NCI-H2081 treated with DMSO at 0.1 percent for 48 hours (cell line): ENCODE measurements at places on chromosomes 4 and X.

DNA sequence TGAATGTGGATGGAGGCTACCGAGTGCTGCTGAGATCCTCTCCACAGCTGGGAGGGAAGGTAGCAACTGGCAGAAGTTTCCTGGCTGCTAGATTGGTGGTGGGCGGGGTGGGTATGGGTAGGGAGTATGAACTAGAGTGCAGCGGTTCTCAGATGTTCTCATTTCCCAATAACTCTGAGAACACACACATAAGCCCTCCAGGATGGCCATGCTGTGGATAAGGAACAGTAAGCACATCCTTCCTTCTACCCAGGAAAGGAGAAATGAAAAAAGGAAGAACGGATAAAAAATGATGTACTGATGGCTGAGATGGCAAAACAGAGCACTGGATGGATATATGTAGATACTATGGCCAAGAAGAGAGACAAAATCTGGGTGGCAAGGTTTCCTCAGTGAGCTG lies 116.0 kb downstream of the ZNF827 start:
- no peak for DNase-seq

DNA sequence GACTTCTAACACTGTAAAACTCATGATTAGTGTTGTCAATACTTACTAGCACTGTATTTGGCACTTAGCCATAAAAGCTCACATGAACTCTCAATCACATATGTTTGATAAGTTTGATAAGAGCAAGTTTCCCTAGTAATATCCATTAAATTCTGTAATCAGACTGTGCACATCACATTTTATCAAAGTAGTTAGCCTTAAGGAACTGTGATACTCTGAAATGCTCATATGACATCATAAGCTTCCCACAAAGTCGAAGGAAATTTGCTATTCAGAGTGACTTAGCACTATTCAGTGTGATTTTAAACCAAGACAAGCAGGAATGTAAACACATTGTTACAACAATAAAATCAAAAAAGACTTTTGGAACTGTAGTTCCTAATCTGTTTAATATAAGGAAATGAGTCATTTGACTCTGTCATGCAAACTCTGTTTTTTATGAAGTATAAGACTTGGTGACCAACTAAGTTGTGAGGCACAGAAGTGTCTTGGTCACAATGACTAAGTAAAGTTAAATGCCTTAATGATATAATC lies 6.7 kb downstream of the SLC7A11 start:
- no peak for DNase-seq

DNA sequence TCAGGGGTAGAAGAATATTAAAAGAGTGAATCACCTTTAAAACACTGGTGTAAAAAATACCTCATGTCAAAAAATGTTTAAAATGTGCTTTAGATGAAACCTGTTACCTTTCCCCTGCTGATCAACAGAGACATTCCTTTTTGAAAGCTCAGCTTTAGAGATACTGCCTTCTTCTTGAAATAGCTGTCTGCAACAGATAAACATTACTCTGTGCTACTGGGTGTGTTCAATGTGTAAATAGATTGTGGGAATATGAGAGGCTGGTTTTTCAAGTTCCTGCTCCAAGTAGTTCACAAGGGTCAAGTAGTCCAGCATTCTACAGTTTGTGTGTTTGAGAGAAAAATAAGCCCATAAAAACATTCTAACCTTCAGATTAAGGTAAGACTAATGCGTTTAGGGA lies at the start of gene SYTL5:
TSS of gene SYTL5 (plus strand) at position 263 of the 400 bp plus-strand sequence. CDS start 27,337 bp downstream, outside the sequence.
- no peak for DNase-seq

DNA sequence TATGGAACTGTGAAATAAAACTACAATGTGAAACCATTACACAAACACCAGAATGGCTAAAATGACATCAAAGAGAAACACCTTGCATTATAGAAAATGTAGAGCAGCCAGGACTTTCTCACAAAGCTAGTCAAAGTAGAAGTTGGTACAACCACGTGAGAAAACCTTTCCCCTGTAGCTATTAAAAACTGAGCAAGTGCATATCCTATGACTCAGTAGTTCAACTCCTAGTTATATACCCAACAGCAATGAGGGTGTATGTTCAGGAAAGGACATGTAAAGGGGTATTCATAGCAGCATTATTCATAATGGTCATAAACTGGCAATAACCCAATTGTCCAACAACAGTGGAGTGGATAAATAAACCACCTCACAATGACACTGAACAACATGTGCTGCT lies 177.5 kb upstream of the NUDT10 start:
- no peak for DNase-seq

- no peak for DNase-seq
Measured at GRCh38 chrX:8675006-8675630, 56.8 kb downstream of the ANOS1 start.

GRCh38 chr4:17758485-17758884 lies 22.9 kb downstream of the FAM184B start:
- no peak for DNase-seq

GRCh38 chrX:77298790-77299189 lies 148.4 kb upstream of the FGF16 start:
- no peak for DNase-seq

- DNase-seq, result no peak
Measured at GRCh38 chr4:46393606-46394005, 3.7 kb upstream of the GABRA2 start.

GRCh38 chrX:8849945-8850344 lies 48.8 kb upstream of the FAM9A start:
- no peak for DNase-seq

DNA sequence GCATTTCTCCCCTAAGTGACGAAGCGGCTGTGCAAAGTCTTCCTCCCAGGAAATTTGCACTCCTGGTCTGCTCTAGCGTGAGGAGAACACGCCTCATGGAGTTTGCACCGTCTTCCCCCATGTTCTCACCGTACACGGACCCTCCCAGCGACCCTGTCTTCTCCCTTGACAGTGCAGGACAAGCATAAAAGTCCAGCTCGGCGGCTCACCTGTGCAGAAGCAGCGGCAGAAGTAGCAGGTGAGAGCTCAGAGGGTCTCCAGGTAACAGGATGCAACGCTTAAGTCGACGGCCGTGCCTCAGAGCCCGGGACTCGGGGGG lies 314 bp downstream of the P2RY8 start:
- DNase-seq, result no peak

- no peak for DNase-seq
Measured at GRCh38 chrX:95893636-95894035, 791.0 kb upstream of the DIAPH2 start.

- DNase-seq, result no peak
Measured at GRCh38 chr4:107669068-107669467, 51.0 kb downstream of the PAPSS1 start.

- DNase-seq, result no peak
Measured at GRCh38 chr4:10781805-10782204, 97.2 kb upstream of the CLNK start.

GRCh38 chrX:24343719-24344118 lies 16.7 kb upstream of the SUPT20HL1 start:
- DNase-seq, result no peak
